Left lung (tissue), 14 donors: ENCODE measurements at places on chromosomes 5 and 9. TPM values are rescaled to one million over a fixed set of nuclear protein-coding genes. Genes with fewer than 3 reads are reported as not detected.

SVEP1 gene
- total RNA-seq, result 24.2 TPM

BTNL8 gene
- total RNA-seq, result 1.8 TPM

FOXD4L6 gene
- not detected for total RNA-seq

CLINT1 gene
- total RNA-seq, result 76.8 TPM

PRR16 gene
- 8.7 TPM for total RNA-seq

CCNO gene
- 0.23 TPM for total RNA-seq

PCDHB6 gene
- total RNA-seq, result 0.73 TPM

IFNE gene
- not detected for total RNA-seq

AMBP gene
- 1.2 TPM for total RNA-seq

DNA sequence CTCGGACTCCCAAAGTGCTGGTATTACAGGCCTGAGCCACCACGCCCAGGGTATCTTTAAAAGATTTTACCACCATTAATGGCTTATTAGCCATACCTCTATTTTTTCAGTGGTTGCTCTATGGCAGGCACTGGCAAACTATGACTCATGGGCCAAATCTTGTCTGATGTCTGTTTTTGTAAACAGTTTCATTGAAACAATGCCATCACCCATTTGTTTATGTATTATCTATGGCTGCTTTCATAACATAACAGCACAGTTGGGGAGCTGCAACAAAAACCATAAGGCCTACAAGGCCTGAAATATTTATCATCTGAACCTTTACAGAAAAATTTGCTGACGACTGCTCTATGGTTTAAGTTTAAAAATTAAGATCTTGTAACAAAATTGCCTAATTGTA is 66.8 kb downstream of the SLC38A9 start:
- no peak for DNase-seq
- no peak overlapping the region for H3K4me3 ChIP-seq
- H3K4me1 ChIP-seq, result no peaks in the 10 kb centered on the region

GRCh38 chr5:8304341-8304740 is 435.4 kb downstream of the MTRR start:
- no peak overlapping the region for H3K4me3 ChIP-seq
- H3K27ac ChIP-seq, result no peak overlapping the region
- no peaks in the 10 kb centered on the region for H3K36me3 ChIP-seq
- no peak for DNase-seq
- no peaks in the 10 kb centered on the region for H3K4me1 ChIP-seq
- H3K27me3 ChIP-seq, result no peaks in the 10 kb centered on the region

GRCh38 chr5:56673171-56673570 is 142.2 kb upstream of the MAP3K1 start:
- H3K4me3 ChIP-seq, result no peak overlapping the region
- H3K27me3 ChIP-seq, result no peaks in the 10 kb centered on the region
- peak overlapping the region; percentile 92 for H3K27ac ChIP-seq
- no peaks in the 10 kb centered on the region for H3K36me3 ChIP-seq

DNA sequence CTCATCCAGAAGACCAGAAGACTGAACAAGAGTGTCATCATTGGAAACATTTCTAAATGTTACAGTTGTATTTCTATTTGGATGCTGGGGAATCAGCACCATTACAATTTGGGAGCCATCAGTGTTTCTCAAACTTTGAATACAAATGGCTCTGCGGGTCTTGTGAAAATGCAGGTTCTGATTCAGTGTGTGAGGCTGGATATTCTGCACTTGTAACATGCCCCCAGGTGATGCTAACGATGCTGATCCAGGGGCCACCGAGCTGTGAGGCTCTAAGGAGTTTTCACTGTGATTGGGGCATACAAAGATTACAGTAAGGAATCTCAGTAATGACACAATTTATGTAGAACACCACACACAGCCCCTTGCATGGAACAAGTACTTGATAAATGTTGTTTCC is 167.7 kb downstream of the ACTL7B start:
- no peak overlapping the region for H3K4me3 ChIP-seq
- no peaks in the 10 kb centered on the region for H3K36me3 ChIP-seq
- H3K4me1 ChIP-seq, result no peaks in the 10 kb centered on the region
- no peak overlapping the region for H3K27ac ChIP-seq
- no peak for DNase-seq

DNA sequence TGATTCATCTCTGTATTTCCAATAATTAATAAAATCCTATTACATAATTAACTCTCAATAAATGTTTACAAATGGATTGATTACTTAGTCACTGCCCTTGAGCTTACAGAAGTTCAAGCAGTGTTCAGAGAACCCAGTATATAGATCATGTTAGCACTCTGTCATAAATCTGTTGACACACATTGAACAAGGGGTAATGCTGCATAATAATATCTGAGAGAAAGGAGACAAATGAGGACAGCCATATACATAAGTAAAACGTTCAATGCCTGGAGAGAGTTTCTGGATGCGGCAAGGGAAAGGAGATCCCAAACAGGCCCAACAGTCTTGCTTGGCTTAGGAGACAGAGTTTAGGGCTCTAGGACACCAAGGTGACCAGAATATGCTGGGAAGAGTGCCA is 270.2 kb downstream of the FBXL17 start:
- H3K36me3 ChIP-seq, result no peaks in the 10 kb centered on the region
- no peak overlapping the region for H3K27ac ChIP-seq
- no peaks in the 10 kb centered on the region for H3K4me1 ChIP-seq
- DNase-seq, result no peak
- no peaks in the 10 kb centered on the region for H3K27me3 ChIP-seq

- H3K4me3 ChIP-seq, result no peak overlapping the region
- no peak overlapping the region for H3K27ac ChIP-seq
- no peaks in the 10 kb centered on the region for H3K27me3 ChIP-seq
- no peak for DNase-seq
Measured at GRCh38 chr5:134447815-134448520, 36.3 kb upstream of the CDKN2AIPNL start.

DNA sequence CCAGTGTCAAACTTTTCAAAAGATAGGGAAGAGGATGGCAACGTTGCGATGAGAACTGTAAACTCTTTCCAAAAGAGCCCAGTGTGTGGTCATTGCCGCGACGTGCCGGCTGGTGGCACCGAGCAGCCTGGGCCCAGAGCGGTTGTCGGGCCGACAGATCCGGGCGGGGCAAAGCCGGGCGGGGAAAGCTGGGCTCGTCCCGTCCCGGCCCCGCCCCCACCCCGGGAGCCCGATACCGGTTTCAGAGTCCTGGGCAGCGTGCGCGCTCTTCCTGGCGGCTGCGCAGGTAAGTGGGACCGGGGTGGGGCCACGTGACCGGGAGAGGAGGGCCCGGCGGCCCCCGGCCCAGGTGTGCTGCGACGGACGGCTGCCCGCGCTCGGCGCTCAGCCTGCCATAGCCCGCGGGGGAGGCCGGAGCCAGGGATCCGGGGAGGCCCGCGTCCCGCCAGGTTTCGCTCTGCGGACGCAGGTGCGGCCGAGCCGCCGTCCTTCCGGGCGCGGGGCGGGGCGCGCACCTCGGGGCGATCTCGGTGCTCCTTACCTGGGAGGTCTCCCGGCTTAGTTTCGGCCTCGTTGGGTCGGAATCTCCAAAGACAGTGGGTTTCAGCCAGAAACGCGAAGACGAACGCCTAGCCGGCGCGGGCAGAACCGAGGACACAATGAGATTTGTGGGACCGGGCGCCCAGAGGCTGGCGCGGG is at the start of gene MARVELD2:
Gene MARVELD2, plus strand, starts transcription at position 232 of the 699 bp plus-strand sequence. CDS start 4,270 bp downstream, outside the sequence.
- no peaks in the 10 kb centered on the region for H3K4me1 ChIP-seq
- peak; percentile 96 for DNase-seq

DNA sequence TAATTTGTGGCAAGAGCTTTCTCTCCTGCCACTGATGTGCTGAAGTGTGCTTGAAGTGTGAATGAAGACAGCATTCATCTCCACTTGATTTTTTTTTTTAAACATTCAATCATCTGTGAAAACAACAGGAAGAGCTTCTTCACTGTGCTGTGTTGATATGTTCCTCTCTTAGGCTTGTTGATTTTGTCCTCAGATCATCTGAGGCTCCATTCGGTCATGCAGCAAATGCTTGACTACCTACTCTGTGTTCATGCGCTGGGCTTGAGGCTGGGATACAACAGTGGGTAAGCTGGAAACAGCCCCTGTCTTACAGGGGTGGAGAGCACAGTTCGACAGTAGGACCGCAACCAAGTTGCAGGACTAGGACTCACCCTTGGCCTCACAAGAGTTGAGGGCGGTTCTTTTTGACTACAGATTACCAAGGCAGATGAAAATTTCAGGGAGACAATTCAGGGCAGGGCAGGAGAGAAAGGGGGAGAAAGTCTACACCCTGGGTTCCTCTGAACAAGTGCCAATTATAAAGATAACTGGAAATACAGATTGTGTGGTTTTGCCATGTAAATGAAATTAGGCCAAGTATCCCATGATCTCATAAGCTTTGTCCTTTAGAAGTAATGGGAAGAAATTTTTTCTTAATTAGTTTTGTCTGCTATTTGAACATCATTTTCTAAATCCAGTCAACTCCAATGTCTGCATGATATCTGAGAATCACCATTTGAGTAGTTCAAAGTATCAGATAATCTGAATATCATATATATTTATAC is 31.0 kb upstream of the F2R start:
- no peaks in the 10 kb centered on the region for H3K4me1 ChIP-seq
- peaks cover 9% of the 10 kb centered on the region for H3K36me3 ChIP-seq
- H3K27ac ChIP-seq, result no peak overlapping the region

GRCh38 chr5:1019001-1019905 is 10.7 kb downstream of the NKD2 start:
- peak; percentile 52 for DNase-seq
- no peak overlapping the region for H3K27ac ChIP-seq
- no peak overlapping the region for H3K4me3 ChIP-seq
- H3K27me3 ChIP-seq, result no peaks in the 10 kb centered on the region
- no peaks in the 10 kb centered on the region for H3K36me3 ChIP-seq

DNA sequence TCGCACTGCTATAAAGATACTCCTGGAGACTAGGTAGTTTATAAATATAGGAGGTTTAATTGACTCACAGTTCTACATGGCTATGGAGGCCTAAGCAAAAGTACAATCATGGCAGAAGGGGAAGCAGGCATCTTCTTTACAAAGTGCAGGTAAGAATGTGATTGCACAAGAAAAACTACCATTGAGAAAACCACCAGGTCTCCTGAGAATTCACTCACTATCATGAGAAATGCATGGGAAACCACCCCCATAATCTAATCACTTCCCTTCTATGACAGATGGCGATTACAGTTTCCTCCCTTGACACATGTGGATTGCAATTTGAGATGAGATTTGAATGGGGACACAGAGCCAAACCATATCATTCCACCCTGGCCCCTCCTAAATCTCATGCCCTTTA is 121.2 kb upstream of the ST8SIA4 start:
- no peaks in the 10 kb centered on the region for H3K36me3 ChIP-seq
- no peaks in the 10 kb centered on the region for H3K27me3 ChIP-seq
- H3K27ac ChIP-seq, result no peak overlapping the region
- DNase-seq, result no peak
- no peak overlapping the region for H3K4me3 ChIP-seq

DNA sequence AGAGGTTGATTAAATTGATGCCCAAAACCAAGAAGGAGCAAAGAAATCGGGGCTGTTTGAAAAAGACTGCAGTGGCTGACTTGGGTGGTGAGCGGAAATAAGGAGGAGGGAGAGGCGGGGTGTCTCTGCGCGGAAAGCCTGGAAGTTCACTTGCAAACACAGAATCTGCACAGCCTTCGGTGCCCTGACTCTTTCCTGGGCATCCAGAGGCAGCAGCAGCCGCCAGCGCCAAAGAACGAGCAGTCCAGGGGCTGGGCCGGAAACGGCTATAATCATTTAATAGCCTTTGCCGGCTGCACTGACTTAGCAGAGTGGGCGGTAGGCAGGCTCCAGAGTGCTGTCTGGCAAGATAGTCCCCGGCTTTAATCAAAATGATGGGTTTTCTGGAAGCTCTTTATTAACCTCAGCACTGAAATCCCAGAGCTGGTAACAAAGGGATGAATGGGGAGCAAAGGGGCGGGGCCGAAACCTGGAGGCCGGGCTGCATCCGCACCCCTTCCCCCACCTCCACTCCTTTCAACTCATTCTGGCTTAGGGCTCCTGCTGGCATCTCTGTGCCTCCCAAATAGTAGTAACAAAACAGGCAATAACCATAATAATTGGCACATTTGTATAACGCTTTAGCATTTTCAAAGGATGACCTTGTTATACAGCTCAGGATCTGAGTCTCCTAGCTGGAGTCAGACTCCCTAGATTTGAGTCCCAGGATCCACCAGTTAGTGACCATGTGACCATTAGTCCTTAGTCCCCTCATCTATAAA is 35.7 kb downstream of the PCDHAC2 start:
- DNase-seq, result peak; percentile 29
- no peaks in the 10 kb centered on the region for H3K36me3 ChIP-seq
- peak overlapping the region; percentile 32 for H3K4me3 ChIP-seq
- H3K27ac ChIP-seq, result peak overlapping the region; percentile 69
- H3K27me3 ChIP-seq, result peaks cover 28% of the 10 kb centered on the region

DNA sequence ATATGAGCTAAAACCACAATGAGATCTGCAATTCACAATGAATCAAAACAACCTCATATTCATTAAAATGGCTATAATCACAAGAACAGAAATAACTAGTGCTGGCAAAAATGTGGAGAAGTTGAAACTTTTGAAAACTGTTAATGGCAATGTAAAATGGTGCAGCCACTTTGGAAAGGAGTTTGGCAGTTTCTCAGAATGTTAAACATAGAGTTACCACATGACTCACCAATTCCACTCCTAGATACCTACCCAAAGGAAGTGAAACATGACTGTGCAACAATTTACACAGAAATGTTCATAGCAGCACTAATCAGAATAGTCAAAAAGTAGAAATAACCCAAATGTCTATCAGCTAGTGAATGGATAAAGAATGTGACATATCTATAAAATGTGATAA is 862.2 kb downstream of the DTWD2 start:
- no peaks in the 10 kb centered on the region for H3K4me1 ChIP-seq
- DNase-seq, result no peak
- no peak overlapping the region for H3K4me3 ChIP-seq
- H3K27ac ChIP-seq, result no peak overlapping the region

DNA sequence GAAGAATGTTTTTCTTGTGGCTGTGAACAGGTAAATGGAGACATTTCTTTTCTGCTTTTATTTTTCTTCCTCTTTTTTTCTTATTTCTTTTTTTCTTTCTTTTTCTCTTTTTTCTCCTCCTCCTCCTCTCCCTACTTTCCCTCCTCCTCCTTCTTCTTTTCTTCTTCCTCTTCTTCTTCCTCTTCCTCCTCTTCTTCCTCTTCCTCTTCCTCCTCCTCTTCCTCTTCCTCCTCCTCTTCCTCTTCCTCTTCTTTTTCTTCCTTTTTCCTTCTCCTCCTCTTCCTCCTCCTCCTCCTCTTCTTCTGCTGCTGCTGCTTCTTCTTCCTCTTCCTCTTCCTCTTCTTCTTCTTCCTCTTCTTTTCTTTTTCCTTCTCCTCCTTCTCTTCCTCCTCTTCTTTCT is 65.3 kb upstream of the NTRK2 start:
- no peak overlapping the region for H3K27ac ChIP-seq
- no peaks in the 10 kb centered on the region for H3K4me1 ChIP-seq
- no peak for DNase-seq

DNA sequence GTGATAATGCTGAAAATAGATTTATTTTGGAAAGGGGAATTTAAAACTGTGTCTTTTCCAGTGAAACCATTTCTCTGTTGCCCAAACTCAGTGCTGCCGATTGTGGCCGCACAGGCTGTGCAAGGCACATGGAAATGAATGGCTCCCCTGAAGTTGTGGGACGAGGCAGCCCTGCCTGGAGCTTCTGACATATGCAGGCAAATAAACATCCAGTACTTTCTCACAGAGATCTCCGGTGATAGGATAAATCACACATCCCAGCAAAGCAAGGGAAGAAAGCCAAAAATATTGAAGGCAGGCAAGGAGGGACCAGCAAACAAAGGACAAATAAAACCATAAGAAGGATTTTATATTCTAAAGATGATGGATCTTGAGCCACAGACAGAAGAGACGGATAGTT is 464.5 kb downstream of the MTRR start:
- H3K4me1 ChIP-seq, result no peaks in the 10 kb centered on the region
- H3K4me3 ChIP-seq, result no peak overlapping the region
- H3K36me3 ChIP-seq, result no peaks in the 10 kb centered on the region
